ENCODE measurements at places on chromosomes 2 and 18. TPM values are rescaled to one million over a fixed set of nuclear protein-coding genes. Genes with fewer than 3 reads are reported as not detected.

TGFA gene
- total RNA-seq, result 0.91 TPM

CACNB4 gene
- total RNA-seq, result 102 TPM

SPDYA gene
- total RNA-seq, result 1.3 TPM

MC5R gene
- not detected for total RNA-seq

KRTCAP3 gene
- total RNA-seq, result not detected

REL gene
- 10.7 TPM for total RNA-seq

FTCDNL1 gene
- total RNA-seq, result 0.76 TPM
